ENCODE measurements at places on chromosomes 12 and 14.

DNA sequence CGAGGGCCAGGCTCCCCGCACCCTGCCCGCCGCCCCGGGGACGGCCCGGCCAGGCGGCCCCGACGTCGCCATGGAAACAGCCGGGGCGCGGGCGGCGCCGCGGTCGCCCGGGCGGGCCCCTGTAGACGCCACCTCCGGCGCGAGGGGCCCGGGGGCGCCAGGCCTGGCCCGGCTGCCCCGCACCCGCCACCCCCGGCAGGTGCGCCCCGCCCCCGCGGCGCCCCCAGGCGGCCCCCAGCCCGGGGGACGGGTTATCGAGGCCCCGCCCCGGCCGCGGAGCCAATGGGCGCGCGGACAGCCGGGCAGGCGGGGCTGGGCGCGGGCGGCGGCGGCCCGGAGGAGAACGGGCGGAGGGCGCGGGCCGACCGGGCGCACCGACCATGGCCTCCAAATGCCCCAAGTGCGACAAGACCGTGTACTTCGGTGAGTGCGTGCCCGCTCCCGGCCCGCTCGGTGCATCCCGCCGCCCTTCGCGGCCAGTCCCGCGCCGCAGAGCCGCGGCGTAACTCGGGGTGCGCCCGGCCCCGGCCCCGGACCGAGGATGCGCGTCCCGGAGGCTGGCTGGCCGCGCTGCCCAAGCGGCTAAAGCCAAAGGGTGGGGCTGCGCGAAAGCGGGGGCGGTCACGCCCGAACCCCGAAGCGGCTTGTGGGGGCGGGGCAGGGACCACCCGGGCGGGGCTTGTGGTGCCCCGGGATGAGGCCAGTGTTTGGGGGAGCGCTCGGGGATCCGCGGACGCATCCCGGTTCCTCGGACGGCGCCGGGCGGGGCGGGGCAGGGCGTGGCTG lies at the start of gene CRIP2:
CRIP2 (plus strand) TSS at position 339 of the 786 bp plus-strand sequence; CDS start at position 381, 42 bp downstream.
- no peak for DNase-seq

- no peak for DNase-seq
Observed at GRCh38 chr14:90819734-90820393, 3.6 kb upstream of the TTC7B start.

GRCh38 chr12:108315486-108316105 lies 23.5 kb downstream of the CMKLR1 start:
- DNase-seq: no peak

GRCh38 chr12:80187660-80188090 lies 88.3 kb downstream of the OTOGL start:
- no peak for DNase-seq

- DNase-seq: no peak
Observed at GRCh38 chr12:113858841-113859386, 107.2 kb downstream of the RBM19 start.

DNA sequence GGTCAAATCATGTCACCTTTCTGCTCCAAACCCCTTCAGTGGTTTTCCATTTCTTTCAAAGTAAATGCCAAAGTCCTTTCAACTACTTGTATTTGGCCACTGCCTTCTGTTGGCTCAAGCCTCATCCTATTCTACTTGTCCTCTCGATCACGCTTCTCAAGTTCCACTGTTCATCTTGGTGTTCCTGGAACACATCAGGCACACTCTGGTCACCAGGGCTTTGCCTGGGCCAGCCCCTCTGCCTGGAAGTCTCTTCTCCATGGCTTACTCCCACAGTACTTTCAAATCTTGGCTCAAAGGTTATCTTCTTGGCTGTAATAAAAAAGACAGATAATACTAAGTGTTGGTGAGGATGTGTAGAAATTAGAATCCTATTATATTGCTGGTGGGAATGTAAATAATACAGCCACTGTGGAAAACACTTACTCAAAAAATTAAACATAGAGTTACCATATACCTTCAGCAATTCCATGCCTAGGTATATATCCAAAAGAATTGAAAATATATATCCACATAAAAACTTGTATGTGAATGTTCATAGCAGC lies 17.3 kb upstream of the PPFIBP1 start:
- no peak for DNase-seq

DNA sequence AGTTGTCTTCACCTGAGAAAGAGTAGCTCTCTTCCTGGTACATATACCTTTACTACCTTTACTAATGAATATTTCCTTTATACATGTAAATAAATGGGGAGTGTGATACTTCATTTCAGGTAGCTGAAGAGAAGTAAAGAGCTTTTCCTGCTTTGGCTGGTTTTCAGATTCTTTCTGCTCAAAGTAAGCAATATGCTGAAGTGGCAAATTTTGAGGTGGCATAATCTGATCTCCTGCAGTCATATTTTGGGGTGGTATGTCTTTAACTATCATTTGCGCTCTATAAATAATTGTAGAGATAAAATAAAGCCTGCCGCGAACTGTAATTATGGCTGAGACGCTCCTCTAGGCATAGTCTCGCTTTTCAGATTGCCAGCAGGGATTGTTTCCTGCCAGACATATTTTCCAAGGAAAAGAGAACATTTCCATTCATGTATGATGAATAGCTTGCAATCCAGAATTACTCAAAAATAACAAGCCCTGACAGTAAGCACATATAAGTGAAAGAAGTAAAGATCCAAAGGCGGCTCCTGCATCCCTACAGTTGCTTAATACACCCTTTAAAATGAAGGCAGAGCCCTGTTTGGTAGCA lies 200.7 kb downstream of the C12orf50 start:
- no peak for DNase-seq

GRCh38 chr14:50941151-50941550 lies 3.1 kb downstream of the PYGL start:
- DNase-seq: no peak

DNA sequence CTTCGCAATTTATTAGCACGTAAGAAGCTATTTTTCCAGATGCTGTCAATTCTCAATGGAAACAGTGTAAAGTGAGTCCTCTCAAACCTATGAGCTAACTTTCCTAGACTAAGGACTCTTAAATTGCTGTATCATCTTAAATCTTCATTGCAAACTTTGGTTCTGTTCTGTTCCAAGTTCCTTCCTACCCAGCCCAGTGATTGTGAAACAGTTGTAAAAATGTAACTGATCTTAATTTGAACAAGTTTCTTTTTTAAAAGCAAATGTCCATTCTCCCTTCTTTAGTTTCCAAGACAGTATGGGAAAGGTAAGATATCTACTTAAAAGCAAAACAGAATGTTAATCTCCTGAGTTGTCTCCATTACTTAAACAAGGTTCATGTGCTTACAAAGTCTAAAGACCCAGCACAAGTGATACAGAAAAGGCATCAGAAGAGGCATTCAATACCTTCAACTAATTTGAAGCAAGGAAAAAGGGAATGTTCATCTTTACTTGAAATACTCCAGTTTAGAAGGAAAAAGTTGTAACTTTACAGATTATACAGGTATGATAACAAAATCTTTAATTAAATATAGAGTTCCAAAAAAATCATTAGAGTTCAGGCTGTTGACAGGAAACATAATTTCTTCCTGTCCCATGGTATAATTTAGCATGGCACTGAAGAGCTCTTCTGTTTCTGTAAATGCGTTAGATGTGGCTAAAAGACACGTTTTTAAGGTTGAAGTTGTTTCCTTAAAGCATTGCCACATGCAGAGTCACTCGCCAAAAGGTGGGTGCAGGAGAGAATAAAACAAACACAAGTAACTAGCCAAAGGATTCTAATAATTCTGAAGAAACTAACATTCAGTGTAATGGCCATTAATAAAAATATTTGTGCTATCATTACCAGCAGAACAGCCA lies 101.5 kb upstream of the USP15 start:
- DNase-seq: no peak

DNA sequence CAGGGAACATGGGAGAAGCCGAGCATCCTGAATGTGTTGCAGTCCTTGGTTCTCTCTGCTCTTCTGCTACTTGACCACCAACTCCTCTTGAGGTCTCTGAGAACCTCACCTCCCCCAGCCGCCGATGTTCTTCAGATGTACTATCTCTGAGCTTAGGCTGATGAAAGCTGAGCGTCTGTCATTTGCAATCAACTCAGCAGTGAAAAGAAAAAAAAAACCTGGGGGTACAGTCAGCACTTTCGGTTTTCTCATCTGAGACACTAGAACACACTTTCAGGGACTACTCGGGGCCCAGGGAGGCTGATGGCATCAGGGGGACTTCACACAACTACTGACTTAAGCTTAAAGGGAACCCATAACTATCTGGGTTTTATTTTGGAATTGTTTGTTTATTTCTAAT lies 9.6 kb upstream of the FLVCR2 start:
- DNase-seq: no peak

- no peak for DNase-seq
Observed at GRCh38 chr12:30090258-30090657, 306.5 kb upstream of the TMTC1 start.

- no peak for DNase-seq
Observed at GRCh38 chr14:77458249-77458950, 507 bp downstream of the AHSA1 start.

- no peak for DNase-seq
Observed at GRCh38 chr12:52913431-52913821, 8.6 kb upstream of the KRT8 start.

DNA sequence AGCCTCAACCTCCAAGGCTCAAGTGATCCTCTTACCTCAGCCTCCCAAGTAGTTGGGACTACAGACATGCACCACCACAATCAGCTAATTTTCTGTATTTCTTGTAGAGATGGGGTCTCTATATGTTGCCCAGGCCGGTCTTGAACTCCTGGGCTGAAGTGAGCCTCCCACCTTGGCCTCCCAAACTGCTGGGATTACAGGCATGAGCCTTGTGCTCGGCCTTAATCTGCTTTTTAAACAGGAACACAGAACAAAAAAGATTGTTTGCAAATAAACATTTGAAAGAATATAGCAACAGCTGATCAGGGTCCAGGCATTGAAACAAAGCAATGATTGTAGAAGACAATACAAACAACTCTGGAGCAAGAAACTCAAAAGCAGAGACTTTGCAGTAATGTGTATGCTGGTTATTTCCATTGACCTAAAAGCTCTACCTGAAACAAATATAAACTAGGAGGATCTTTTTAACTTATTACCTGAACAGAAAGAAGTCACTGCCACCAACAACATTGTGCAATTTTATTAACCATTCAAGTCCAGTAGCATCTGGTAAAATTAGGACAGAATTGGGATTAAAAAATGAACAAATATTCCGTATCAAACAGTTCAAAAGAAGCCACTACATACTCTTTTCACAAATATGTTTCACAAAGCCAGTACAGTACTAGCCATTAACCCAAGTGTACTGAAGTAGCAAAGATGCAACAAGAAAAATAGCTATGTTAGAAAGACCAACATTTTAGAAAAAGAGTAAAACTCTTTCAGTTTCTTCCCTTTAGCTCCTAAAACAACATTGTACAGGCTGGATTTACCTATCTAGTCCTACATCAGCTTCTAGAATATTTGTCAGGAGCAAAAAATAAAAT lies 14.2 kb downstream of the AMN1 start:
- no peak for DNase-seq

- no peak for DNase-seq
Observed at GRCh38 chr12:92496790-92497189, 206.0 kb upstream of the PLEKHG7 start.

GRCh38 chr12:70451528-70451927 lies 85.4 kb downstream of the KCNMB4 start:
- no peak for DNase-seq

- no peak for DNase-seq
Observed at GRCh38 chr14:98685725-98686124, 586.3 kb downstream of the BCL11B start.

DNA sequence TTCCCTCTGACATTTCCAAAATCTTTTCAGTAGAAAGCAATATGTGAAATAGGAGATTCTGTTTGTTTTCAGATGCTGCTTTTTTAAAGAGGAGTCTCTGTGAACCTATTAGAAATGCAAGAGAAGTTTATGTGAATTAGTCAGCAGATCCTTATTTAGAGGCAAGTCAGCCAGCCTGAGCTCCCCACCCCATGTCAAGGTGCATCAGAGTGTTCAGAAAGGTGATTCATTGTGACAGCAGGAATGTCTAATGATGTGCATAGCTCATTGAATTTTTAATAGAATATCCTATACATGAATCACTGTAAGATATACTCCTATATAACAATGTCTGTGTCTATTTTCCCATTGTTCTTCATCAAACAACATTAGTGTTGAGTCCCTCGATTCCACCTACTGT lies 1222.4 kb upstream of the USP15 start:
- no peak for DNase-seq

GRCh38 chr14:73817020-73817655 lies 34.5 kb upstream of the PTGR2 start:
- no peak for DNase-seq

- DNase-seq: no peak
Observed at GRCh38 chr12:30980955-30981662, 54.6 kb downstream of the TSPAN11 start.

- DNase-seq: no peak
Observed at GRCh38 chr14:104872469-104873341, 7.6 kb downstream of the CEP170B start.

GRCh38 chr14:68785534-68786490 lies 7.1 kb downstream of the ZFP36L1 start:
- DNase-seq: no peak

GRCh38 chr12:11130999-11131398 lies 3.4 kb downstream of the TAS2R30 start:
- DNase-seq: no peak

- DNase-seq: no peak
Observed at GRCh38 chr12:115988625-115989563, 288.6 kb downstream of the MED13L start.

- DNase-seq: no peak
Observed at GRCh38 chr14:105151838-105152793, 16.5 kb downstream of the JAG2 start.

DNA sequence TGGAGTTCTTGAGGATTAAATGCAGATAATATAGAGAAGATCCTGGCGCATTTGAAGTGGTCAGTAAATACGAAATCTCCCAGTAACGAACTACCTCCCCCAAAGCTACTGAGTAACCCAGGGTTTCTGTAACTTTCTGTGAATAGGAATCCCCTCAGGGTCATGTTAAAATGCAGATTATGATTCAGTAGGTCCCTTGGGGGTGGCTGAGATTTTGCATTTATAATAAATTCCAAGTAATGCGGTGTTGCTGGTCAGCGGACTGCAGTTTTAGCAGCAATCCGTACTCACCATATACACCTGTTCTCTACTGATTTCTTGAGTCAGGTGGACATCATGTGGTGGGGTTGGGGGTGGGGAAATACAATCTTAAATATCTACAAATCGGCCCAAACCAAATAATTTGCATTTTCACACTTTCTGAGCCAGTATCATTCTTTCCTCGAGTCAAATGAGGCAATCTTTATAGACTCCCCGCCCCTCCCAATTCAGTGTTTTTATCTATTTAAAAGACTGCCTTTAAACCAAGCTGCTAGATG lies 868 bp downstream of the SPATA7 start:
- no peak for DNase-seq

GRCh38 chr12:122235741-122236140 lies 9.9 kb upstream of the DIABLO start:
- no peak for DNase-seq

GRCh38 chr12:58633479-58633878 lies 286.8 kb downstream of the LRIG3 start:
- DNase-seq: no peak

- DNase-seq: no peak
Observed at GRCh38 chr14:96434040-96434439, 42.1 kb downstream of the AK7 start.

- no peak for DNase-seq
Observed at GRCh38 chr12:10967409-10967808, 19.3 kb downstream of the TAS2R50 start.

GRCh38 chr14:27916326-27916725 lies 850.3 kb upstream of the FOXG1 start:
- DNase-seq: no peak

- no peak for DNase-seq
Observed at GRCh38 chr14:32134448-32135097, 57.5 kb downstream of the ARHGAP5 start.

All from activated CD4-positive, CD25-positive, alpha-beta regulatory T cell treated with anti-CD3 and anti-CD28 coated beads, Interleukin-2, amount 50 U/mL, for 16 hours (primary cell).